ENCODE measurements at places on chromosomes 16 and 17.

- DNase-seq: no peak
Measured at GRCh38 chr17:75501378-75502071, 13.8 kb downstream of the CASKIN2 start.

DNA sequence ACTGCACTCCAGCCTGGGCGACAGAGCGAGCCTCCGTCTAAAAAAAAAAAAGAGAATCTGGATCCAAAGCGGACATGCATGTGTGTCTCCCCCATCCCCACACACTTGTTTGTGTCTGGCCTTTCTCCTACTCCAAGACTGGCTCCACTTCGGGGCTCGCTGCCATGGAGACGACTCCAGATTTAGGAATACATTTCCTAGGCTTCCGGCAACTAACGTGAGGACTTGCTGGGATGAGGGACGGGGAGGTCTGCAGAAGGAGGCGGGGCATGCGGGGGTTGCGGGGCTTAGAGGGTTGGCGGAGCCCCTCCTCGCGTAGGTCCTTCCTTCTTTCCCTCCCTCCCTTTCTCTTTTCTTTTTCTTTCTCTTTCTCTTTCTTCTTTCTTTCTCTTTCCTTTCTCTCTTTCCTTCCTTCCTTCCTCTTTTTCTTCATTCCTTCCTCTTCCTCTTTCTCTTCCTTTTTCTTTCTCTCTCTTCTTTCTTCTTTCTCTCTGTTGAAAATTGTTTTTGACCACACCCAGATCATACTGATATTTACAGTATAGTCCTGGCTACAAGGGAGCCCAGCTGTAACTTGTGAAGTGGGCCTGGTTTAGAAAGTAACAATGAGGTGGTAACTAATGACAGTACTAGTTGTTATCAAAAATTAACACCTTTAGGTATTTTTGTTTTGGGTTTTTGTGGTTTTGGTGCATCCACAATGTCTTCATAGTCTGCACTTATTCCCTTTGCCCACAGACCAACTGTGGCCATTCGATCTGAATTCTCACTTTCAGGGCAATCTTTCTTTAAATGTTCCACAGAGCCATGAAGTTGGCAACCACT, 25.2 kb downstream of the MIS12 start:
- DNase-seq: no peak

GRCh38 chr16:54936201-54936978, 5.7 kb downstream of the IRX5 start:
- DNase-seq: no peak

DNA sequence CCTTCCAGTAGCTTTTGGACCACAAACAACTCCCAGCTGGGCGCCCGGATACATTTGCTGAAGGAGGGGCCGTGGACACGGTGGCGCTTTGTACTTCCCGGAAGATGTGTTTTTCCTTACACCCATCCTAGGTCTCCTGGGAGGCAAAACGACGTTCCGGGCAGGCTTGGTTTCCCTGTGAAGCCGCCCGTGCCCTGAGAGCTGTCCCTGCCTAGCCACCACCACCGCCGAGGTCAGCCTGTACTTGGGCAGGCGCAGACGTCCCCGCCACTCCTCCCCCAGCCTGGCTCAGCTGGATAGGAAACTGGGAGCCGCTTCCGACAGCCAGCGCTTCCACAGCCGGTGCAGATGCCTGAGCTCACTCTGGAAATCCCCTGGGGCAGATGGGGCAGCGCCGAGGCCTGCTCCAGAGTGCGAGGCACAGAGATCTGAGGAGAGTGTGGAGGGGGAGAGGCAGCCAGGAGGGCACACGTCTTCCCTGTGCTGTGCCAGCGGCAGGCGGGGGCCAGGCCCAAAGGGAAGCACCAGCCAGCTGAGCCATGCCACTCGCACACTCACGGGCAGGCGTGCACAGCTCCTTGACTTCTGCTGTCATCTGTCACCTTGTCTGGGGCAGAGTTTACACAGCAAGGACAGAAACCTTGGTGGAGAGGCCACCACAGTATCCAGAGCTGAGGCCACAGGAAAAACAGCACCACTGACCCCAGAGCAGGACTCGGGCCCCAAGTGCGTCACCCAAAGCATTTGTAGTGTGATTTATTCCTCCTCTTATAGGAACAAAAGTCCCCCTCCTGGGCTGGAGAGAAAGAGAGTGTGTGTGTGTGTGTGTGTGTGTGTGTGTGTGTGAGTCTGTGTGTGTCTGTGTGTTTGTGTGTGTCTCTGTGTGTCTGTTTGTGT, 3.0 kb downstream of the RHBDF2 start:
- DNase-seq: no peak
